ENCODE measurements at places on chromosomes 2 and 18. TPM values are rescaled to one million over a fixed set of nuclear protein-coding genes. Genes with fewer than 3 reads are reported as not detected.
A peak's percentile ranks its signal among the peaks of the same experiment; 100 is the strongest.

SUCLG1 gene
- 80.7 TPM for total RNA-seq

TSPYL6 gene
- total RNA-seq: not detected

RESP18 gene
- total RNA-seq: not detected

GCG gene
- total RNA-seq: not detected

ZNF396 gene
- total RNA-seq: 0.74 TPM

SLC8A1 gene
- total RNA-seq: 0.99 TPM

TUBA4B gene
- not detected for total RNA-seq

ITGB6 gene
- not detected for total RNA-seq

RAB27B gene
- total RNA-seq: 0.52 TPM

TMEM182 gene
- total RNA-seq: 4.9 TPM

CROCC2 gene
- not detected for total RNA-seq

ASB18 gene
- not detected for total RNA-seq

DNA sequence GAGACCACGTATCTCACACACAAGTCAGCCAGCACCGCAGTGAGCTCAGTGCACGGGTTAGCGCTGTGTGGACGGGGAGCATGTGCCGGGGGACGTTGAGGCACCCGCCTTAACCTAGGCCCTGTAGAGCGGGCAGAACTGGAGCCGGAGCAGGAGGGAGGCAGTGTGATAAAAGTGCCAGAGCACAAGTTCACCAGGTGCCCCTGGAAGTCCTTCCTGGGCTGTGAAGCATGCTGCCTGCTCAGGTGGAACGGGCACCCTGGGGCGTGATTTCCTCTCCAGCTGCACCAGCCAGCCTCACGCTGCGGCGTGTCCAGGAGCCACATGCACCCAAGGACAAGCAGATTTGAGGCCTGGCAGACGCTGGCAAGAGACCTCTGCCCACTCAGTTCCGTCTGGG, 50.3 kb downstream of the ITGB1BP1 start:
- no peak for DNase-seq

GRCh38 chr2:10832203-10832936, 19.8 kb upstream of the PDIA6 start:
- DNase-seq: peak; percentile 90

DNA sequence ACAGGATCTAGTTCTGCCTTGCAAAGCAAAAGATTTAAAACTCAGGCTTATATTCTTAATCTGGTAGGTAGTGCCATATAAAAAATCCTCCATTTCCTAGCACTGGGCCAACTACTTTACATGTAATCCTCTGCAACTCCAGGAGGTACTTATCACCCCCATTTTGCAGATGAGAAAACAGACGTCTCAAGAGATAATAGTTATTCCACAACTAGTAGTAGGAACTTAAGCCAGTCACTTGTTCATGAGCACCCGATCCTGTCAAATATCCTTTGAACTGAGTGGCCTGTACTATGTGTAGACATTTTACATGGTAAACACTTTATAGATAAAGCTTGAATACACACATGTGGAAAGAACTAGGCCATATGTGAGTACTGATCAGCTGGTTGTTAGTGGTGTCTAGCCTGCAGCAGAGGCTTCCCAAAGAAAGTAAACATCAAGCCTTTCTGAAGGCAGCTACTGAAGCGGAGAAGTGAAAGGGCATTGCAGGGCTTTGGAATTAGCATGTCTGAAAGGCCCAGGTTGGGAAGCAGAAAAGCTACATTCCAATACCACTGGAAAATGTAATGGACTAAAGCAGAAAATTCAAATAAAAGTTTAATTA, 48.0 kb downstream of the NAB1 start:
- DNase-seq: no peak

- no peak for DNase-seq
Measured at GRCh38 chr2:241149675-241149924, 328 bp upstream of the PASK start.

- DNase-seq: no peak
Measured at GRCh38 chr2:7915302-7916091, 766.4 kb upstream of the ID2 start.

DNA sequence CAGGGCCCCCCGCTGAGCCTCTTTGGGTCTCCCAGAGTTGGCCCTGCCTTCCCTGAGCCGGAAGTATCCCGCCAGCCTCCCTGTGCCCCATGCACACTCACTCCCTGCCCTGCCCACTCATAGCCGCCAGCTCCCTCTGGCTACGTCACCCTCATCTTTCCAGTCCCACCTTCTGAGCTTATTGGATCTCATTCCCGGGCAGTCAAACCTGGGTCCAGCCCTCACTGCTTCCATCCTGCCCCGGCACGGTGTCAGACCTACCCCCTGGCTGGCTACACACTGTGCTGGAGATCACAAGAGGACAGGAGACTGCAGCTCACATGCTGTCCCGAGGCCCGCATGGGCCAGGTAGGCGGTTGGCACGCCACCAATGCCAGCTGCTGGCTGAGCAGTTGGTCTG, 147.2 kb downstream of the ASB1 start:
- DNase-seq: no peak

- DNase-seq: no peak
Measured at GRCh38 chr2:60544954-60545560, 8.4 kb downstream of the BCL11A start.

GRCh38 chr2:105431367-105432043, 32.7 kb upstream of the FHL2 start:
- no peak for DNase-seq

DNA sequence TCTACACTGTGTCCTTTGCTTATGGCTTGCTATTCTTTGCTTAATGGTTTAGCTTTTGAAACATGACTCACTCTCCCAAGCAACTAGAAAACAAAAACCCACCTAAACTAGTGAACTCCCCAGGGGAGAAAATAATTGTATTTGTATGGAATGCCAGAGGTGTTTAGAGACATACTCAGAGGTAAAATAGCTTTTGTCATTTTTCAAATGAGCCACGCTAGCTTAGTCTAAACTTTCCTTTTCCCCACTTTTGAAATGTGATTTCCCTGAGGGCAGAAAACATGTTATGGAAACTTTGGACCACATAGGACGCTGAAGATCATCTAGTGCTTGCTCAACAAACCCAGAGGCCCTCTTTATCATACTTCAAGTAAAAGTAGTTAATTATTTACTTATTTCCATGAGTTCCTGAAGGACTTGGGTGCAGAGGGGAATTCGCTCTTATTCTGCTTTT, 16.5 kb upstream of the CYTIP start:
- DNase-seq: no peak

- no peak for DNase-seq
Measured at GRCh38 chr2:131030478-131030971, 62.7 kb downstream of the FAM168B start.

DNA sequence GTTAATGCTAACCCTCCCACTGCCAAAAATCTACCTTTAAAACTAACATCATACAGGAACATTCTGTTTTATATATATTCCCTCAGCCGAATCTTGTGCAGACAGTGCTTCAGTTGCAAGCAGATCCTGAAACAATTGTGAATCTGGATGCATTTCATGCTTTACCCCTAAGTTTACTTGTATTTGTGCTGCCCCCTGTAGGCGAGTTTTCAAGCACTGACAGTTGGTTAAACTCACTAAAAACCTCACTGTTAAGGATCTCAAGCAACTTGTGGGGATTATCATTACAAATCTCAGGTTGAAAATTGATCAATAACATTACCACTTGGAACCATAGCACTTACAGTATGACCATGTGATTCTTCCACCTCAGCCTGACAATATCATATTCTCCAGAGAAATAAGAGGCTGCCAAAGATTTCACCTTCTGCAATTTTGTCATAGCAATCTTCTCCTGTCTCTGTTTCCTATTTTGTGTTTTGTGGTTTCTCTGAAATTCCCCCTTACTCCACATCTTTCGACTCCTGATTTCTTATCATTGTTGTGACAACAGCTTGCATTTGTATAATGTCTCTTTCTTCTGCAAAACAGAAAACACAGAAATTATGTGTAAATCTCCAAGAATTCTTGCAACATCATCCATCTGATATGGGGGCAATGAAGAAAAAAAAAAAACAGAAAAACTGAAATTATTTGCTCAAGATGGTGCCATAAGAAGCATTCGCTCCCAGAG, 354.6 kb upstream of the SETBP1 start:
- DNase-seq: peak; percentile 21

DNA sequence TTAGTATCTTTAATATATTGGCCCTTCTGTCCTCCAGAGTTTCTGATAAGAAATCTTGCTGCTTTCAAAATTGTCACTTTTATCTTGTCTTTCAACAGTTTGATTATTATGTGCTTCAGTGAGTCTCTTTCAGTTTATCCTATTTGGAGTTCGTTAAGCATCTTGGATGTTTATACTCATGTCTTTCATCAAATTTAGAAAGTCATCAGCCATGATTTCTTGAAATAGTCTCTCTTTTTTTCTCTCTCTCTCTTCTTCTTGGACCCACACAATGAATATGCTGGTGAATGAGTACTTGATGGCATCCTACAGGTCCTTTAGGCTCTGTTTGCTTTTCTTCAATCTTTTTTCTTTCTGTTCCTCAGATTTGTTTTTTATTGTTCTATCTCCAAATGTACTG, 26.9 kb upstream of the KIF5C start:
- no peak for DNase-seq

DNA sequence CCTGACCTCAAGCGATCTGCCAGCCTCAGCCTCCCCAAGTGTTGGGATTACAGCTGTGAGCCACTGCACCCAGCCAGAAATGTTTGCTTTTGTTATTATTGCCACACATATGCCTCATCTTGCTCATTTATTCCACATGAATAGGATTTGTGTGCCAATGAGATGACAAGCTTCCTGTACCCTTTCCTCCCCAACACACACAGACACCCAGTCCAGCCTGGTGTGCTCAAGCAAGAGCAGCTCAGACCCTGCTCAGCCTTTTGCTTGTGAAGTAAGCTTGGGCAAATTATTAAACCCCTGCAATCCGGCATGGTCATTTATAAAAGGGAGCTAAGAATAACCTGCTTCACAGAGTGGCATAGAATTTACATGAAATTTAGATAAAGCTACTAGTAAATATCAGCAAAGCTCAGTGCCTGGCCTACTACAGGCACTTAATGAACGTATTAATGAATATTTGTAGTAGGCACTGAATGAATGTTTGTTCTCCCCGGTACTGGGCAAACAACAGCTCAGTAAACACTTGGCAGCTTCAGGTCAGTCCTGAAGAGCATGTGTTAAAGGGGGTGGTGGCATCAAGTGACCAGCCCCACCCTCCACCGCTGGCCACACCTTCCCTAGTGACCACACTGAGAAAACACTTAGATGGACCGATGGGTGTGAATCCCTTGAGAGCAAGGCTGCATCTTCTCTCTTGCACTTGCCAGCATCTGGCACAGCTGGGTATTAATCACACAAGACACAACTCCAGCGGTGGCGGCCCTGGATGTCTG, 280.2 kb downstream of the SRBD1 start:
- DNase-seq: no peak

- no peak for DNase-seq
Measured at GRCh38 chr2:24403168-24403831, 43.0 kb upstream of the ITSN2 start.

DNA sequence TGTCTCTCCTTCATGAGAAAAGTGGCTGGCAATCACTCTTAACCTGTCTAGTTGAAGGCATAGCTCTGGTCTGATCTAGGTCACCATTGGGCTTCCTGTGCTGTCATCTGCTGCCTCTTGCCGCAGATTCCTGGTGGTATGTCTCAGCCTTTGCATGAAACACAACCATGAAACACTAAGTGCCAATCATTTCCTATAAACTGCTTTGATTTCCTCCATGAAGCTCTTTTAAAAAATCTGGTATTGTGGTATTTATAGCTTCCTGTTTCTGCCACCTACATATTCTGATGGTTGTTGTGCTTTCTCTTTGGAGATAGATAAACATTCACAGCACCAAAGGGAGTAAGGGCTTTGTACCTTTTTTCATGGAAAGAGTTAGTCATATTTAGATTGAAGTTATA, 120.0 kb upstream of the EPC2 start:
- peak; percentile 87 for DNase-seq

All from activated naive CD4-positive, alpha-beta T cell treated with anti-CD3 and anti-CD28 coated beads for 36 hours (primary cell).